ENCODE measurements at places on chromosomes 7 and 10.

DNA sequence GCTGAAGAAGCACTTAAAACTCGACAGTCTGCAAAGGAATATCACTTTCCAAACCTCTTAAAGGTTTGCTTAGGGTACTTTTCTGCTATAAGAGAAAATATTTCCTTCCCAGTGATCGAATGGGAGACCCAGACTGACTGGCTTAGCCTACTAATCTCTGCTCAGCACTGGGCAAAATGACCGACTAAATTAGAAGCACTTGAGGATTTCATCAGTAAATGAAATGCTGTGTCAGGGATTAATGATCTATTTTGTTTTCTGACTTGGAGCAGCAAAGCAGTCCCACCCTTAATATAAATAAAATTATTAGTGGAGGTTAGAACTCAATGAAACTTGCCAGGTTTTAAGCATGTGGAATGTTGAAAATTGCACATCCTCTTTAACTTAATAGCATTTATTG lies 411.6 kb downstream of the NEBL start:
- no peak for DNase-seq

DNA sequence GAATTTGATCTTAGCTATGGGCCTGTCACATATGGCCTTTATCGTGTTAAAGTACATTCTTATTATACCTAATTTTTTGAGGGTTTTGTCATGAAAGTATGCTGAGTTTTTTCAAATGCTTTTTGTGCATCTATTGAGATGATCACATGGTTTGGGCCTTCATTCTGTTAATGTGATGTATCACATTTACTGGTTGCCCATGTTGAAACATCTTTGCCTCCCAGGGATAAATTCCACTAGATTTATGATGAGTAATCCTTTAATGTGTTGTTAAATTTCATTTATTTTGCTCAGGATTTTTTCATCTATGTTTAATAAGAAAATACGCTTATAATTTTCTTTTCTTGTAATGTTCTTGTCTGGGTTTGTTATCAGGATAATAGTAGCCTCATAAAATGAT lies 442.0 kb downstream of the MDFIC start:
- DNase-seq: no peak

GRCh38 chr10:26031300-26031699 lies 97.3 kb downstream of the MYO3A start:
- DNase-seq: no peak

DNA sequence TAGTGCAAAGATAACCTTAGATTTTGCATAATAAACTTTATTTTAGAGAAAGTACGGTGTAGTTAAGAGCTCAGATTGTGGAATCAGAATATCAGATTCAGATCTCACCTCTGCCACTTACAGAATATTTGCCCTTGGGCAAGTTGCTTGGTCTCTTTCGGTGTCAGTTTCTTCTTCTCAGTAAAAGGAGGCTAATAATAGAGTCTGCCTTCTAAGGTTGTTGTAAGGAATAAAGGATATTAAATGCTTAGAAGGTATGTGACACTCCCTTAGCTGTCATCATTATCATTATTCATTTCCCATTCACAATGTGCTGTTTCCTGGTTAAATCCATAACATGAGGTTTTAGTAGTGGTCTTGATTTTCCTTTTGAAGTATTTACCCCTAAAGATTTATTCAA lies 42.2 kb downstream of the MPLKIP start:
- no peak for DNase-seq

Data from brain pericyte (primary cell).